ENCODE measurements at places on chromosomes 6 and 20.

- no peak for DNase-seq
Observed at GRCh38 chr6:82494367-82494766, 130.8 kb downstream of the TPBG start.

DNA sequence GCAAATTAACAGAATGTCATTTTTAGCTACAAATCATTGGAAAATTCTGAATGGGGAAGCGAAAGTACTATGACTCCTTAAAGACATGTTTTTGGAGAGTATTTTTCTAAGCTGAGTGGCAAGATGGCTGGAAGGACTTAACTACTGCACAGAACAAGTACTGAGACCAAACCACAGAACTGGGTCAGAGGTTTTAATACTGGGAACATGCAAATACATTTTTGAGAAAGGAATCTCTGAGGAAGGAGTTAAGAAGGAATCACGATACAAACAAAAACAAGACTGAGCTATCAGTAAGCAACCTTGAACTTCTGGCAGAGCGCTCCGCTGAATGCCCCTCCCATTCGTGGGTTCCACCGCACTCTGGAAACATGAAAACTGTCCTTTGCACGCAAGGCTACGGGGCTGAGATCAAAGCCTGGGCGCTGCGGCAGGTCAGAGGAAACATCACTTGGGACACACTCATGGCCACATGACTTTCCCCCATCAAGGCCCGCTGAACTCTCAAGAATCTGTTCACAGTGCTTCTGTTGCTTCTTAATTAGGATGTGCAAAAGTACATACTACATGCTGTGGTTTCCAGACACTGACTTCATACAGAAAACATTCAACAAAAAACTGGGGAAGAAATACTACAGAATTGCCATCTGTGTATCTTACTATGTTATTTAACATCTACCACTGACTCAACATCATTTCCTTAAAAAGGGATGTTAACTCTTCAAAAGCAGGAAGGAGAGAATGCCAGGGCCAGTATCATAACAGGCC, 27.8 kb downstream of the SLC23A2 start:
- DNase-seq, result peak; percentile 33

DNA sequence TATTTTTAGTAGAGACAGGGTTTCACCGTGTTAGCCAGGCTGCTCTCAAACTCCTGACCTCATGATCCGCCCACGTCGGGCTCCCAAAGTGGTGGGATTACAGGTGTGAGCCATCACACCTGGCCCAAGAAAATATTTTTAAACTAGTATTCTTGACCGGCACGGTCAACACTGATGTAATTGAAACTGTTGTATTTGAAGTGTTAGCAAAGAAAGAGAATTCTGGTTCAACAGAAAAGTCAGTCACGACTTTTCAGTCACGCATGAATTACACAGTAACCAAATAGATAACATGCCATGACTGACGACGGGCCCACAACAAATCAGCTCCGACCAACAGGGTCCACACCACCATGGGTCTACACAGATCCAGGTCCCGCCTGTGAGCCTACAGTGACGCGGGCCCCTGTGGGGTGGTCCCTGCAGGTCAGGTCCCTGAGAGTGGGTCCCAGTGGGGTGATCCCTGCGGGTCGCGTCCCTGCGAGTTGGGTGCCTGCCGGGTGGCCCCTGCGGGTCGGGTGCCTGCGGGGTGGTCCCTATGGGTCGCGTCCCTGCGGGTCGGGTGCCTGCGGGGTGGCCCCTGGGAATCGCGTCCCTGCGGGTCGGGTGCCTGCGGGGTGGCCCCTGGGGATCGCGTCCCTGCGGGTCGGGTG, 1.0 kb downstream of the GMEB2 start:
- DNase-seq, result no peak

GRCh38 chr6:6978731-6979130, 129.0 kb upstream of the RREB1 start:
- no peak for DNase-seq

GRCh38 chr6:49423817-49424216, 39.2 kb downstream of the MMUT start:
- DNase-seq, result no peak

DNA sequence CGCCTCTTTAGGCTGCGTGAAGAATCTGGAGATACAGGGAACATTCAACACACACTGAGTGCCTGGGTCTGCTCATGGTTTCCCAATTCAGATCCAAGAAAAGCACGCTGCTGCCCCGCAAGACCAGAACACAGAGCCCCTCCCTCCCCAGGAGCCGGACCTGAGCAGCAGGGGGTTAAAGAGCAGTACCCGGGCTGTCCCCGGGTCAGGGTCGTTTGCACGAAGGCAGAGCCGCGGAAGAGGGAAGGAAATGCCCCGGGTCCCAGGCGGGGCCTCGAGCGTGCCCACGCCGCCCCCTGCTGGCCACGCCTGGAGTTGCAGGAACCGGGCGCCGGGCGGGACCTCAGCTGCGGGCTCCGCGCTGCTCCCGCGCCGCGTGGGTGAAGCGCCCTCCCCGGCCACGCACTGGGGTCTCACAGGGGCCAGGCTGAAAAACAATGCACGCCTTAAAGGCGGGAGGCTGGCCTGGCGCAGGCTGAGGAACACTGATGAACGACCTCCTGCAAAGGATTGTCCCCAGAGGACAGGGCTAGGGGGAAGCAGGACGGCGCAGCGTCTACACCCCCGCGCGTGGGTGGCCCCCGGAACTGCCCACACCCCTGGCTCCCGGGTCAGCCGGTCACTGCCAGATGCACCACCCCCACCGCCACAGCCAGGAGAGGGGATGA, 48.9 kb downstream of the ANKRD60 start:
- no peak for DNase-seq

- DNase-seq, result no peak
Observed at GRCh38 chr6:10140136-10140535, 274.7 kb downstream of the TFAP2A start.

DNA sequence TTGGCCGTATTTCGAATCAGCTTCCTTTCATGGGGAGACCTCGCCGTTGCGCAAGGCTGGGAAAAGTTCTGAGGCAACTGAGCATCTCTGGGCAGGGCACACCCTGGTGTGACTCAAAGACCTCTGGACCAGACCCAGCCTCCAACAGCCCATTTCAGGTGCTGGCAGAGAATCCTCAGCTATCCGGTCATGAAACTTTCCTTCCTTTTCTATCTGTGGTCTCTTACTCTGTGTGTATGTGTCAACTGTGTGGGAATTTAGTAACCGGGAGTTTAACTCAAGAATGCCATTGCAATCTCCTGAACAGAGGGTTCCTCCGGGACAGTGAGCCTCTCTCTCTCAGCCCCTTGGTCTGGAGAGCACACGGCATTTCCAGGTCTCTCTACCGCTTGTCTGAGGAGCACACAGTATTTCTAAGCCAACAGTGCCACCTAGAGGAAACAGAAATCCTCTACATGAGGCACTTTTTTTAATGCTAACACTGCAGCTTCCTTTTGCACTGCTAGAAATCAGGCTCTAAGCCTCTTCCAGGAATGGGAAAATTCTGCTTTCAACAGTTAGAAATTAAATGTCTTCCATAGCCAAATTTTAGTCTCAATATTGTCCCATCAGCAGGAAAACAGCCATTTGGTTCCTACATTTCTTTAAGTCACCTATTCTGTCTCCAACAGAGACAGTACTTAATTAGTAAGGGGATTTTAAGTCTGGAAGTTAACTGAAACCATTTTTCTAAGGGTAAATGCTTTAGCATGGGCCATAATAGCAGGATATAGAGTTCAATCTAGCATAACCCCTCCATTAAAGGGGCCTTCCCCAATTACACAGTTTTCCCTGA, 32.7 kb downstream of the PLN start:
- DNase-seq, result peak; percentile 80

GRCh38 chr6:169961772-169962561, 210.5 kb downstream of the ERMARD start:
- no peak for DNase-seq

GRCh38 chr6:36118550-36119107, 11.7 kb upstream of the MAPK13 start:
- DNase-seq, result no peak

DNA sequence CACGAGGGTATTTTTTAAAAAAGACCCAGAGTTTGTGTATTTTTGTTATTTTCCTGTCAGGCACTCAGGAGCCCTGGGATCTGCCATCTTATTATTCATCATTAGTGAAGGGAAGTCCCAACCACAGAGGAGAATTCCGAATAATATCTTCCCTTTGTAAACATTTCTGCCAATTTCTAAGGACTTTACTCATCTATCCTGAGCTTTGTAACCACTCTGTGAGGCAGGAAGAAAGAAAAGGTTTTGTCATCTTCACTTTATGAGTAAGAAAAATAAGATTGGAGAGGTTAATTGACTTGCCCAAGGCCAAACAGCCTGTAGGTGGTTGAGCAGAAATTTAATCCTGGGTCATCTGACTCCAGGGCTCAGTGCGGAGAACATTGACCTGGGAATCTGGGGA, 23.0 kb upstream of the IYD start:
- DNase-seq, result peak; percentile 34

DNA sequence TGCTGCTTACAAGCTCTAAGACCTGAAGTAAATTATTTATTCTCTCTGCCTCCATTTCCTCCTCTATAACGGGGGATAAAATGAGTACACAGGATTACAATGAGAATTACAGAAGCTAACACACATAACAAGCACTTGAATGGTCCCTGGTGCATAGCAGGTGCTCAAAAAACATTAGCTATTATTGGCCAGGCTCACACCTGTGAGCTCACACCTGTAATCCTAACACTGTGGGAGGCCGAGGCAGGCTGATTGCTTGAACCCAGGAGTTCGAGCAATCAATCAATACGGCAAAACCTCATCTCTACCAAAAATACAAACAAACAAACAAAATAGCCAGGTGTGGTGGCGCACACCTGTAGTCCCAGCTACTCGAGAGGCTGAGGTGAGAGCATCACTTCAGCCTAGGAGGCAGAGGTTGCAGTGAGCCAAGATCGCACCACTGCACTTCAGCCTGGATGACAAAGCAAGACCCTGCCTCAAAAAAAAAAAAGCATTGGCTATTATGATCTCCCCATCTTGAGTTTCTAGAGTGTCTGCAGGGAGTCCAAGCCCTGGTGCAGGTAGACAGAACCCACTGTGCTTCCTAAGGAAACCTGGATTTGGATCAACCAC, 68.1 kb downstream of the PREX1 start:
- no peak for DNase-seq

GRCh38 chr20:9996944-9997343, 37.8 kb upstream of the ANKEF1 start:
- DNase-seq, result no peak

DNA sequence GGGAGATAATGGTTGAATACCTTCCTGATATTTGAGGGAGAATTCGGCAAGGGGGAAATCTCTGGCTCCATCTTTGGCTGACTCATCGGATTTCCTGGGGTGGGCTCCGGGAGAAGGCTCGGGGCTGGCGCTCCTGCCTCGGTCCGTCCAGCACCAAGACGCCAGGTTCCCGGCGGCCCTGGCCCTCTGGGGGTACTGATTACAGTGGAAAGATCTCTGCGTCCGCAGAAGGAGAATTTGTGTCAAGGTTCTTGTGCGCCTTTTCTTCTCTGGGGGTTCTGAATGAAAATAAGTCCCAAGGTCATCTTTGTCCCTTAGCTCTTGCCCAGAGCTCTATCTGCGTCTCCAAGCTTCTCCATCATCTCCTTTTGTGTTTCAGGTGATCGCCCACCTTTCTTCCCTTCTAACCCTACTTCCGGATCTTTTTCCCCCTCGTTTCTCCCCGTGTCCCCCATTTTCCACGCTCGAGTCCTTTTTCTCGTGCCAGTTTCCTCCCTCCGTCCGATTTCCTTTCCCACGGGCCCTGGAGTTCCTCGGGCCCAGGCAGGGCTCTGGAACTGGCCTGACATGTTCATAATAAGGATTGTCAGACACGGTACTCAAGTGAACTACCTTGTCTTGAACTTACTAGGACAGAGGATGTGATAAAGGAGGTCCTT, 11.6 kb downstream of the NRN1 start:
- no peak for DNase-seq

DNA sequence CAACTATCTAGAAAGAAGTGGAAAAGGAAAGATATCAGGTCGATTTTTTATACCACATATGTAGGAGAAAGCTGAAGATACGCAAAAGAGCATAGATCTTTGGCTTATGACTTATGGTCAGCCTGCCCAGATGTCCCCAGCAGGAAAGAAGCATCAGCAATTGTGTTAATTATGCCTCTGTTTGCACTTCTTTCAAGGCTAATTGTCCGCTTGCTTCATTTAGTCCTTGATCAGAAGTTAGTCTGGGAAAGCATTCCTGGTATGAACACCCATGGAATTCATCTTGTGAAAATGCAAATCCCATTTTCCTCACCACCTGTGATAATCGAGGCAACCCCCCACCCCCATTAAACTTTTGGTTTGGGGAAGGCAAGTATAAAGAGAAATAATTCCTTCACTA, 62.8 kb downstream of the ATP9A start:
- no peak for DNase-seq

GRCh38 chr20:46670585-46671584, 18.4 kb downstream of the TP53RK start:
- no peak for DNase-seq

- no peak for DNase-seq
Observed at GRCh38 chr6:107061125-107062020, 33.4 kb downstream of the MTRES1 start.

DNA sequence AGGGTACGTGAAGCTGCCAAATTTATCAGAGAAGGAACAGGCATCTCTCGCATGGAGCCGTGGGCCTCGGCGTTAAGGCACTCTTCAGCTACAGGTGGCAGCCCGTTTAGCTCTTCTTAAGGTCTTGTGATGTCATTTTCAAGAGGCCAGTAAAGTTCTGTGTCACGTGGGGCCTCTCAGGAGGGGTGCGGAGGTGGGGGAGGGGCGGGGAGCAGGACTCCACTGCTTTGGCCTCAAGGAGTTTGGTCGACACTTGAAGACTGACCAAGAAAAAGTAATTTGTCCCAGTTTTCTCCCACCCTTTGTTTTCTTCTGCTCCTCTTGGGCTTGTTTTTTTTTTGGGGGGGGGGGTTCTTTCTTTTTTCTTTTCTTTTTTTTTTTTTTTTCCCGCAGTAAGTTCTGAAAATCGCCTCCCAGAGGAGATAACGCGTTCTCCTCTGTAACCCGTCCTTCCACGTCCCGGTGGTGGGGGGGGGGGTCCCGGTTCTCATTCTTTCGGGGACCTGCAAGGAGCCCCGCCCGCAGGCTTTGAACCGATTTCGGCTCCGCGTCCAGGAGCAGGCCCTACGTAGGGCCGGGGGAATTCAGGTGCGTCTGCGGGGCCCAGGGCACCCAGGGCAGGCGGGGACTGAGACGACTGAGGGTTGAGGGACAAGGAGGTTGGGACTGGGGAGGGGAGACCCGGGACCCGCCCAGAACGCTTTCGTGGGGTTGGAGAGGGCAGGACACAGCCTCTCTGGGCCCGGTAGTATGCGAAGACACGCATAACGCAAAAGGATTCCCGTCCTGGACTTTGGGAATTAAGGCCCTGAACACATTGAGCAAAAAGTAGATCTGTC, 26.0 kb downstream of the GPX6 start:
- no peak for DNase-seq

DNA sequence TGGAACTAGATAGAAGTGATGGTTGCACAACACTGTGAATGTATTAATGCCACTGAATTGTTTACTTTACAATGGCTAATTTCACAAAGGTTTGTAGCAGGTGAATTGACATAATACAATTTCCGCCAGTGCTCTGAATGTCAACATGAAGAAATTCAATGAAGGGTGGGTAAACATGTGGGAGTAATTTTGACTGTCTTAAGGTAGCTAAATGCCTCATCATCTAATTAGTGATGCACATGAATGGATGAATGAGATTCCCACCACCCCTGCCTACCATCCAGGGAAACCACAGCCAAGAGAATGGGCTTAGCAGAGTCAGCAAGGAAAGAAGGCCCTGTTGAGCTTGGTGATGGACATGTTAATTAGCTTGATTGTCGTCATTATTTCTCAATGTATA, 275.3 kb downstream of the ALDH8A1 start:
- no peak for DNase-seq
